NCI-H1417 treated with DMSO at 0.1 percent for 48 hours (cell line): ENCODE measurements at places on chromosomes 6 and 20.

DNA sequence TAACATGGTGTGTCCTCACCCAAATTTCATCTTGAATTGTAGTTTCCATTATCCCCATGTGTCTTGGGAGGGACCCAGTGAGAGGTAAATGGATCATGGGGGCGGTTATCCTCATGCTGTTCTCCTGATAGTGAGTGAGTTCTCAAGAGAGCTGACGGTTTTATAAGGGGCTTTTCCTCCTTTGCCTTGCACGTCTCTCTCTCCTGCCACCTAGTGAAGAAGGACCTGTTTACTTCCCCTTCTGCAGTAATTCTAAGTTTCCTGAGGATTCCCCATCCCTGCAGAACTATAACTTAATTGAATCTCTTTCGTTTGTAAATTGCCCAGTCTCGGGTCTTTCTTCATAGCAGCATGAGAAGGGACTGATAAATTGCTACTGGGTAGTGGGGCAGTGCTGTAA, 789.3 kb downstream of the FRK start:
- DNase-seq = no peak

GRCh38 chr6:155909710-155910109, 454.1 kb upstream of the NOX3 start:
- DNase-seq = no peak

DNA sequence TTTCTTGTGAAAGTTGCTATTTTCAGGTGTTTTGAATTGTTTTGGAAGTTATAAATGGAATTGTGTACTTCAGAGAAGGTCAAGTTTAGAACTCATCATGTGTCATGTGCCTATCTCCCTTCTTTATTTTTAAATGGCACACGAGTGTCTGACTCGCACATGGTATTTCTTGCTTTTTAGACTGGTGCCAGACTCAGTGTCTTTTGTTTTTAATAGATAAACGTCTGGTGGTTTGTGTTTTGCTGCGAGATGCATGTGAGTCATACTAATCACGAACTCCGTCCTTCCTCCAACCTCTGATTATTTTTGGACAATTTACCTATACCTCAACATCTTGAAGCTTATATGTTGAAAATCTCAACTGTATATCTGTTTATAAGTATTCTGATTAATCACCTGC, 292.1 kb downstream of the CDKAL1 start:
- no peak for DNase-seq

GRCh38 chr6:115360602-115361325, 699.9 kb downstream of the FRK start:
- DNase-seq = peak; percentile 11

DNA sequence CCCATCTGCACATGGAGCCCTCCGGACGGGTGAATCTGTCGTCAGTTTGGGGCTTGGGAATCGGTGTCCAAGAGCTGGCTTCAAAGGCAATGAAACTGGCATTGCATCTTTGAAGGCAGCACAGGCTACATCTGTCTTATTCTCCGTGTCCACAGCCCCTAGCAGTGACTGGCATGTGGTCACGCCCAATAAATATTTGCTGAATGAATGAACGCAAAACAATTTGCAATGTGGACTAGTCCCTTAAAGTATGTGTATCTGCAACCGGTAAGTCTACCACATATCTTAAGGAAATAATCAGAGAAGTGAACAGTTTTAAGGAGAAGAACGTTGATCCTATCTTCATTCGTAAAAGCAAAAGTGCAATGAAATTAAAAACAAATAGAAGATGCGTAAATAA, 8.0 kb upstream of the PMEPA1 start:
- DNase-seq = no peak

- no peak for DNase-seq
These were observed 51.1 kb upstream of the NHSL1 start for GRCh38 chr6:138550346-138550767.

DNA sequence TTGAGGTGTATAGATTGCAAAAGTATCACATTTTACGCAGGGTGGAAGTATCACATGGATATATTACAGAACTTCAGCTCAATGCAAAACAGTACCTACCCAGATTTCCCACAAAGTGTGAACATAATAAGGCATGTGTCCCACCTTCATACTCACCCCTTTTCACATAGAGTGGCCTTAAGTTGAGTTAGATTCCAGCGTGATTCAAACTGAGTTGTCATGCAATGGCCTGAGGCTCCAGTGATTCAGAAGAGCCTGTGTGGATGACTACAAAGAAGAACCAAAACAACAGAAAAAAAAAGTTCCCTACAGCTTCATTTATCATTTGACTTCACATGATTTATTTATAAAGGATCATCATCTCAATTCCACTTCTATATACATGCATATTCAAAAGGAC, 309.7 kb downstream of the SLC35F1 start:
- DNase-seq = no peak

- DNase-seq = no peak
These were observed 270.1 kb downstream of the TFAP2A start for GRCh38 chr6:10144772-10145171.

DNA sequence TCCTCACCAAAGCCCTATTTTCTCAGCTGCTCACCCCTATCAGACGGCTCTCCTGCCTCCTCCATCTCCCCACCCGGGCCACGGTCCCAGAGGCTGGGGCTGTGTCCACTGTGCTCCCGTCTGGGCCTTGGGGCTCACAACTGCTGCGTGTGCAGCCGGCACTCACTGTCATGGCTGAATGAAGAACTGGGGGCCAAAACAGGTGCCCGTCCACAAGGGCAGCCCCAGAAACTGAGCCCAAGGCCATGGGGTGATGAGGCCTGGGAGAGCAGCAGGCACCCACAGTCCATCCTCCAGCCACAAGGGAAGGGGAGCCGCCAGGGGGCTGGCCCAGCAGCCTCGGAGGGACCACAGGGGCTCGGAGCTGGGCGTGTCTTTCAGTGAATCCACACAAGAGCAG, 159.5 kb downstream of the DLL1 start:
- DNase-seq = no peak

DNA sequence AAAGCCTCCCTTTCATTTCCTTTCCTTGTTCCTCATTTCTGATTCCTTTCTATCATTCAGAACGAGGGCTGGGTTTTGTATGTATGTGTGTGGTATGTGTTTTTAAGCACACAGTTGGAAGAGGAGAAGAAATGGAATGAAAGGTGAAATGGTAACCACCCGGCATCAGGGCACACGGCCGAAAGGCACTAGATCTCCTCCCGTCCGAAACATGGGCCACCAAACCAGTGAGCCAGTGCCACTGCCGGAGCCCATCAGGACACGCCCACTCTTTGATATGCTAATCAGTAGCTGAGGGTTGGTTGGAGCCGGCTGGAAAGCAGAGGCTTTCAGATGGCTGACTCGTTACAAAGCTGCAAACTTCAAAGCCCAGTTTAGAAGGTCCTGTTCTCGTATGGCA, 228.6 kb upstream of the JARID2 start:
- no peak for DNase-seq

DNA sequence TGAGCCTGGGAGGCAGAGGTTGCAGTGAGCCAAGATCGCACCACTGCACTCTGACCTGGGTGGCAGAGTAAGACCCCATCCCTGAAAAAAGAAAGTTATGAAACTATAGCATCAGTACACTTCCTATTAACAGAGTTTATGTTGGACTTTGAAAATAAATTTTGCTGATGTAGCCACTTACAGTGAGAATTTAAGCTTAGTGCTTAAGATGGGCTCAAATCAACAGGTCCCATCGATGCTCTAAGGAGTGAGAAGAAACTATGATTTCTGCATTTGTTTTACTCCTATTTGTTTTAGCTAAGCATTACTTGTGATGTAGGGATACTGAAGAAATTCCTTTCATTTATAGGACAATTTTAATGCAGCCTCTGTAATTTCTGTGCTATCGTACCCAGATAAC, 93.3 kb upstream of the CLDN20 start:
- DNase-seq = no peak

- DNase-seq = no peak
These were observed 109.0 kb downstream of the ATG5 start for GRCh38 chr6:106216527-106216926.

- no peak for DNase-seq
These were observed 60.3 kb downstream of the FOXC1 start for GRCh38 chr6:1669996-1670395.

DNA sequence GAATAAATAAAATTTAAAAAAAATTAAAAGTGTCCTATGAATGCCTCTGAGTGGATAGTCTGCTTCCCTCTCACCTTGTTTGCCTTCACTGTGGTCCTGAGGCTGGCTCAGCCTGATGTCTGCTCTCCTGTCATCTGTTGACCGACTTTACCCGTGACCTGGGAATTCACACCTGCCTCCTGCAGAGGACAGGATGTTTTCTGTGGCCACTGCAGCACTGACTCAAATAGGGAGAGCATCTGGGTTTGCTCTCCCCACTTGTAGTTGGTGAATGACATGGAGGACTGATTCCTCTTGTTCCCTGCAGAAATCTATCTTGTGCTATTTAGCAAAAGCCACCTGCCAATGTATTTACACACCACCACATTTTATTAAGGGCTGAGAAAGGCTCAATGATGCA, 52.4 kb upstream of the ERVFRD-1 start:
- no peak for DNase-seq

DNA sequence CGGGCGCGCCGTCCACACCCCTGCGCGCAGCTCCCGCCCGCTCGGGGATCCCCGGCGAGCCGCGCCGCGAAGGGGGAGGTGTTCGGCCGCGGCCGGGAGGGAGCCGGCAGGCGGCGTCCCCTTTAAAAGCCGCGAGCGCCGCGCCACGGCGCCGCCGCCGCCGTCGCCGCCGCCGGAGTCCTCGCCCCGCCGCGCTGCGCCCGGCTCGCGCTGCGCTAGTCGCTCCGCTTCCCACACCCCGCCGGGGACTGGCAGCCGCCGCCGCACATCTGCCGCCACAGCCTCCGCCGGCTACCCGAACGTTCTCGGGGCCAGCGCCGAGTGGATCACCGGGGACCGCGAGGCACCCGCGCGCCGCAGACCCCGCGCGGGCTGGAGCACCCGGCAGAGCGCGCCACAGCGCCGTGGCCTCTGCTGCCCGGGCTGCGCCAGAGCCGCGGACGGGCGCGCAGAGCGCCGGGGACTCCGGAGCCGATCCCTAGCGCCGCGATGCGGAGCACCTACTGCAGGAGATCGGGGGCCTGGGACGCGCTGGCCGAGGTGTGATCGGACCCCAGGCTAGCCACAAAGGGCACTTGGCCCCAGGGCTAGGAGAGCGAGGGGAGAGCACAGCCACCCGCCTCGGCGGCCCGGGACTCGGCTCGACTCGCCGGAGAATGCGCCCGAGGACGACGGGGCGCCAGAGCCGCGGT, at the start of gene BMP2:
Gene BMP2 (plus strand): TSS at position 151 of the 692 bp plus-strand sequence. CDS start 2,441 bp downstream, outside the sequence.
- DNase-seq = no peak

DNA sequence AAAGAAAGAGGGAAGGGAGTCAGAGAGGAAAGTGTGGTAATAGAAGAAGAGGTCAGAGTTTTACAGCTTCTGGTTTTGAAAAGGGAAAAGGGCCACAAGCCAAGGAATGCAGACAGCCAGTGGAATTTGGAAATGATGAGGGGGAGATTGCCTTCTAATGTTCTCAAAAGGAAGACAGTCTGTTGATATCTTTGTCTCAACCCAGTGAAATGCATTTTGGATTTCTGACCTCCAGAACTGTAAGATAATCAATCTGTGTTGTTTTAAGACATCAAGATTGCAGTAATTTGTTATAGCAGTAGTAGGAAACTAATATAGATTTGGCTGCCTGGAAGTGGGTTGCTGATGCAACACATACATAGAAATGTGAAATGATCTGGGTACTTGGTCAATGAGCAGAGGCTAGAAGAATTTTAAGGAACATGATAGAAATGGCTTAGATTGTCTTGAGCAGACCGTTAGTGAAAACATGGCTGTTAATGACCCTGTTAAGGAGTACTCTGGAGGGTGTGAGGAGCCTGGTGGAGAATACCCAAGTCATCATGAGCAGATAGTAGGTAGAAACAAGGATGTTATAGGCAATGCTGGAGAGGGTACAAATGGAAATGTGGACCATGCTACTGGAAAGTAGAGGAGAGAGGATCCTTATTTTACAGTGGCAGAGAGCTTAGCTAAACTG, 255.8 kb upstream of the RAB32 start:
- DNase-seq = no peak

- DNase-seq = no peak
These were observed 50.4 kb downstream of the RIN2 start for GRCh38 chr20:19808498-19808897.

DNA sequence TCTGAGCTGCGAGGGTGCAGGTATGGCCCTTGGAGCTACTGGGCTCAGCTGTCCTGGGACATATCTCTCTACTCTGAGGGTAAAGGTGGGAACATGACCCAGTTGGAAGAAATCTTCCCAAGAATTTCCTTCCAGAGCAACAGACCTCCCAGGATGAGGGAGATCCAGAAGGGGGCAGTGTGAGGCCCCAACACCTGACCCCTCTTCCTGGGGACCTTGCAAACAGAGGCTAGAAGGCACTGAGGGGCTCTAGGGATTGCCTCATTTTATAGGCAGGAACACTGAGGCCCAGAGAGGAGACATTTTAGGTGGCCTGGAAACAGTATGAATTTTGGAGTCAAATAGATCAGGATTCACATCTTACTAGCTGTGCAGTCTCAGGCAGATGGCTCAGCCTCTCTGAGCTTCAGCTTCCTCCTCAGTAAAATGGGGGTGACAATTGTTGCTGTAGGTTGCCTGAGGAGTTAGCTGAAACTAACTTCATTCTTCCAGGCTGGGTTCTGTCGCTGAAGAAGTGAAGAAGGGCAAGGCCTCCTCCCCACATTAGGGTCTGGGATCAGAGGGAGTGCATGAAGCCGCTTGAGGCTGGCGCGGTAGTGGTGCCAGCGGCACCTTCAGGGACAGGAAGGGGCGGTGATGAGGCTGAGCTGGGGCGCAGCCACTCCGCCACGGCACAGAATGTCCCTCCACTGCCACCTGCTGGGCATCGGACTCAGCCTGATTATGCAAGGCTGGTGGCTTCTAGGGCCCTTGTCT, 11.4 kb downstream of the KCNK17 start:
- DNase-seq = no peak

- no peak for DNase-seq
These were observed 100.1 kb upstream of the PRDM1 start for GRCh38 chr6:105985816-105986632.

- DNase-seq = no peak
These were observed 303.2 kb downstream of the PREX1 start for GRCh38 chr20:48524582-48524981.

GRCh38 chr6:35474131-35474941, 6.1 kb downstream of the RPL10A start:
- DNase-seq = no peak

- DNase-seq = no peak
These were observed 173.9 kb downstream of the LRFN2 start for GRCh38 chr6:40413239-40413638.

DNA sequence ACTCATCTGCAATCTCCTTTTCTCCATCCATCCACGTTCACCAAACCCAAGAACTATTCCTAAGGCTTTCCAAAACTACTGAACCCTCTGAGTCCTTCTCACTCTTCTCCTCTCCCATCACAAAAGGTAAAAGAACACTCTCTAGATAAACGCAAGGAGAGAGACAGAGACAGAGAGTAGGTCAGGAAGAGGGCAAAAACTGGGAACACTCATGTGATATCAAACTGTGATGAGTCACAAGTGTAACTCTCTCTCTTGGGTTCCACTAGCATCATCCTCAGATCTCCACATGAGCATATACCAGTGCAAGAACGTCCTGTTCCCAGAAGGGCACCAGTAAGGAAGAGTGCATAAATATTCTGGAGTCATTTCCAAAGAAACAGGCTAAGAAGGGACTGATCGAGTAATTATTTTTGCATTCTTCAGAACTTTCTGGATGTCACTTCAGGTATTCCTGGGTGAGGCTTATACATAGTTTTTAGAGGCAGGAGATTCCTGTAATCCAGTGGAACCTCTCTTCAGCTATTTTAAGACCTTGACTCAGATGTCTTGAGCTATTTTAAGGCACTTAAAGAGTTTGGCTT, 47.3 kb upstream of the STXBP5 start:
- no peak for DNase-seq

- DNase-seq = peak; percentile 63
These were observed 8.8 kb upstream of the PERP start for GRCh38 chr6:138115877-138116660.
